ENCODE measurements at places on chromosomes 1 and 21. TPM values are rescaled to one million over a fixed set of nuclear protein-coding genes. Genes with fewer than 3 reads are reported as not detected.

DNA sequence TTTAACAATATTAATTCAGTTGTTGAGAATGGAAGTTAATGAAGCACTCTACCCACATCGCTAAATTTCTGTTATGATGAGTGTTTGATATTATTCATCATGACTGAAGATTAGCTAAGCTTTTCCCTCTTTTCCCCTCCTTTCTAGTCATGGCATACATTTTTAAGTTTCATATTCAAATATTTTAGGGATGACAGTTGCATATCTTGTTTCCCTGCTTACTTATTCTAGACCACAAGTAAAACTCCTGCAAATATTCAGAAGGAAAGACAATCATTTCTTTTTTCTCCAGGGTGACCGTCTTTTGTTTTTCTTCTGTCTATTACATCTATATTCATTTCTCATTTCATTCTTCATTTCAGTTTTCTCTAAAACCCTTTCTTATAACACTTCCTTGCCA, 906.0 kb downstream of the ADGRL2 start:
- DNase-seq: no peak

GRCh38 chr1:34018285-34018684, 146.7 kb downstream of the CSMD2 start:
- DNase-seq: no peak

- DNase-seq: no peak
These were observed 4.7 kb downstream of the TINAGL1 start for GRCh38 chr1:31580891-31581603.

DNA sequence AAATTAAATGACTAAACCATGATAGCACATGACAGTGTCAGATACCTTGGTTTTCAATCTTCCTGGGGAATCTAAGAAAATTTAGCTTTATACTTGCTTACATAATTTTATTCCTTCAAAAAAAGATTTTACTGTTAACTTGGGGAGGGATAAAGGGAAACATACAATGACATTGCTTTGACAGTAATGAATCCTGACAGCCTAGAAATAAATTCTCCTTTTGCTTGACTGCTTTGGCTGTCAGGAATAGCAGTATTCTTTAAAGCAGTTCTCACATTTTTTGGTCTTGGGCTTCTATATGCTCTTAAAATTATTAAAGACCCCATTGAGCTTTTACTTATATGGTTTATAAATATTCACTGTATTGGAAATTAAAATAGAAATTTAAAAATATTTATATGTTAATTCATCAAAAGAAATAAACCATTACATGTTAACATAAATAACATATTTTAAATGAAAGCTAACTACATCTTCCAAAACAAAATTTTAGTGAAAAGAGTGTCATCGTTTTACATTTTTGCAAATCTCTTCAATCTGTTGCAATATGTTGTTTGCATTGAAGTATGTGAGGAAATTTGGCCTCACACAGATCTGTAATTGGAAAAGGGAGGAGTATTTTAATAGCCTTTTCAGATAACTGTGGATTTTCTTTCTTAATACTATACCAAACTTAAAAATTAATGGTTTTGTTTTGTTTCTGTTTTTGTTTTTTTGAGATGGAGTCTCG, 16.1 kb downstream of the EPHX4 start:
- no peak for DNase-seq

DNA sequence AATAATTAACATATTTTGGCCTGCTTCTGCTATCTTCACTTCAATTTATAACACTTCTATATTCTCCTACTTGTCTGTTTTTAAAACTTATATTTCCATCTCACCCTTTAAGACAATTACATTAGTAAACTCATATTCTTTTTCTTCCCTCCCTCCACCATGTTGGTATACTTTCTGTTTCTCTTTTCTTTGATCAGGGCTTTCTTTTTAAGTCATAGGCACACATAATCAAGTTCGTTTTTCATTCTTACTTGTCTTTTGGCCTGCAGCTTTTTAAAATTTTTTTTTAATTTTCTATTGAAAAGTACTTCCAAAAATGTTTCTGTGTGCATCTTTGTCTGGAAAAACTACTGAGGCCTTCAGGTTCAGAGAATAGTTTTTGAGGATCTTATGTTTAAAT, 2.3 kb downstream of the PYHIN1 start:
- DNase-seq: no peak

DNA sequence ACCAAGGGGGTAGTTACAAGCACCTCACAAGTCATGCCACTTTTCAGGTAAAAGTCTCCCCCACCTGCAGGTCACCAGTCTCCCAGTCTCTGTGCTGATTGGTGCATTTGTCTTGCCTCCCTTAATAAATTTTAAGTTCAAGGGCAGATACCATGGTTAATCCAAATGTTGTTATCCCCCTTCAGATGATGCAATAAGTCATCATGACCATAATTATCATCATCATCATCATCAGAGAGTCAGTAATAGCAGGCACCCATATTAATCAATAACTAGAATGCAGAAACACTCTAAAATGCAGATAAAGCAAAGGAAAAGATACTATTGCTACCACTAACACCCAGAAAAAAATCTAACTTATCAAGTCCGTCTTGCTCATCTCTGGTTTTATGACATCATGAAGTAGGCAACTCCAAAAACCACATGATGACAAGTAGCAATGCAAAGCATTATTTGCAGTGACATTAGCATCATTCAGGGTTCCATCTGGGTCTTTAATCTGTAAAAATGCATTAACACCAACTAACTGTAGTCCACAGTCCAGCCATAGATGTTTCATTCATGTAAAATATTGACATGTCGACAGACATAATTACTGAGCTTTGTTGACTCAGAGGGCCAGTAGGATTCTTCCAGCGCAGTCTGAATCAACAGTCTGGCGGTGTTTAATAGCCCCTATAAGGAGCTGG, 492.0 kb upstream of the RUNX1 start:
- DNase-seq: no peak

- DNase-seq: no peak
These were observed 201.8 kb upstream of the TMEM51 start for GRCh38 chr1:14951766-14952165.

DNA sequence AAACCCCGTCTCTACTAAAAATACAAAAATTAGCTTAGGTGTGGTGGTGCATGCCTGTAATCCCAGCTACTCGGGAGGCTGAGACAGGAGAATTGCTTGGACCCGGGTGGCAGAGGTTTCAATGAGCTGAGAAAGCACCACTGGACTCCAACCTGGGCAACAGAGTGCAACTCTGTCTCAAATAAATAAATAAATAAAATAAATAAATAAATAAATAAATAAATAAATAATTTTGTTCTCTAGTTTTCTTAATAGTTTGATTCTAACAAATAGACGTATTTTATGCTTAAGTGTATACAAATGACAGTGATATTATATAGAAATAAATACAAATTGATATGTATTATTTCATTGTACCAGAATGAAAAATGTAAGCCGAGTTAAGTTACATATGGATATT, 339.9 kb upstream of the OLFM3 start:
- no peak for DNase-seq

DNA sequence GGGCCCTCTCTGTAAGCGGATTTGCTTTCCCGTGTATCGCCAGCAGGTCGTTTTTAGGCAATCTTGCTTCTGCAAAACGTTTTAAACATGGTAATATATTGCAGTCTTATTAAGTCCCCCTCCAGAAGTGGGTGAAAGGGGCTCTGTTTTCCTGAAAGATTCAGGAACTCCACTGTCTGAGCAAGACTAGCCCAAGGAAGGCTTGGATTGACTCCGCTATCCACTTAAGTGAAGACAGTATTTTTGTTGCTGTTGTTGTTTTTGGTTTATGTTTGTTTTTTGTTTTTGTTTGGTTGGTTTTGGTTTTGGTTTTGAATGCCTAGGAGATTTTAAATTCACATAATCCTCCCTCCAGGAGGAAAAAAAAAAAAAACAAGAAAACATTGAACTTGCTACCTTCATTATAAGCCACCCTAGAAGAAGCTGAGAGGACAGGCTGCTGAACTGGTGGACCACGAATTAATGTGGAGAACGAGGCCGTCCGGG, 29.1 kb upstream of the NFIA start:
- DNase-seq: peak; percentile 56

DNA sequence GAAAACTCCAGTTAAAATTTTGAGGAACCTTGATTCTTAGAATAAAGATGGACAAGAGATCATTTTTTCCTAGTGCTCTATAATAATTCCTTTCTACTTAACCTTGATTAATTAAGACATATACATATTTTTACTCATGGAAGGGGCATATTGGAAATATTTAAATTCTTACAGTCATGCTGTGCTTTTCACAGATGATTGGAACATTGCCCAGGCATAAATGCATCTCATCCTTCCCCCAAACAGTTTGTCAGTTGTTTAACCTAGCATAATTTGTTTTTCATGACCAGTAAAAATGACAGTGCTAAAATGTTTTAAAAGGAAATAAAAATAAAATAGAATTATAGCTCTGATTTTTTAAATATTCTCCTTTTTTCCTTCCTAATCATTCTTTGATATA, 140.0 kb downstream of the DNM3 start:
- no peak for DNase-seq

DNA sequence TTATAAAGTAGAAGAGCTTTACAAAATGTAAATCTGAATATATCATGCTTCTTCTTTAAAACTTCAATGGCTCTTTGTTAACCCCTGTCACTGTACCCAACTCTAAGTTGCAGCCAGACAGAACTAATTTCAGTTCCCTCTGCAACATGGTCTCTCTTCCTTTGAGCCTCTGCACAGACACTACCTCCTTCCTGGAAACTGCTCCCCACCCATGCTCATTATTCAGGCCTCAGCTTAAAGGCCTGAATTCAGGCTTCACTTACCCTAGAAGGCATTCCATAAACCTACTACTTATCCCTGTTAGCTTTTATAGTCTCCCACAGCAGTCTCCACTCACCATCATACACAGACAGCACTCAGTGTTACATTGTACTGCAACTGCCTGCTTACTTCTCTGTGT, 2.6 kb upstream of the EEIG2 start:
- no peak for DNase-seq

- no peak for DNase-seq
These were observed 6.6 kb downstream of the OSBPL9 start for GRCh38 chr1:51623450-51623849.

- no peak for DNase-seq
These were observed 43.4 kb upstream of the SLC19A2 start for GRCh38 chr1:169529068-169529642.

DNA sequence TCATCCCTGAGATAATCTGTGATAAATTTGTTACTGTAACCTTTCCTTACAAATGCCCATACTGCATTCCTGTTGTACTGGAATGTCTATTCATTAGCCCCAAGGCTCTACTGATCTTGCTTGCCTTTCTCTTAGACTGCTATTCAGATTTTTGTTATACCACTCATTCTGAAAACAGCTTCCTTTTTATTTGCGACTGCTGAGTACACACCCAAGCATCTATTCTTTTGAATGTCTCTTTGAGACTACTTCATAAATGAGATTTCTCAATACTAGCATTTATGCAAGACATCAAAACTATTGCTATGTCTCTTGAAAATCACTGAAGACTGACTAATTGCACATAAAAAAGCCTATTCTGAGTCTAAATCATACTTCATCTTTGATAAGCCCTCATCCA, 38.6 kb downstream of the DENND1B start:
- no peak for DNase-seq

DNA sequence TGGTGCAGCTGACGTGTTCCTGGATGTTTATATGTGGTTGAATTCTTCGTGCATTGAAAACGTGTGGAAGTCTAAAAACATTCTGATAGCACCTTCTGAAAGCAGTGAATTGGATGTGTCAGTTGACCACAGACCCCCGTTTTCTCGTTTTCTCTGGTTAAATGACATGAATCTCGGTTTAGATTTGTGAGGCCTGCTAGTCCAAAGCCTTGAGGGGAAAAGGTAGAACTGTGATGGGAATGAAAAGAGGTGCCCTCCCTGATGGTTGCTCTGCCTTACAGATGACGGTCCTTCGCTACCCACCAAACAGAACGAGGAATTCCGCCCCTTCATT, 8.9 kb downstream of the RER1 start:
- DNase-seq: no peak

GRCh38 chr1:119714583-119714982, 2.8 kb downstream of the PHGDH start:
- no peak for DNase-seq

- no peak for DNase-seq
These were observed 8.6 kb upstream of the EDN2 start for GRCh38 chr1:41493117-41493536.

GRCh38 chr1:169149555-169150286, 43.2 kb downstream of the ATP1B1 start:
- DNase-seq: no peak

DNA sequence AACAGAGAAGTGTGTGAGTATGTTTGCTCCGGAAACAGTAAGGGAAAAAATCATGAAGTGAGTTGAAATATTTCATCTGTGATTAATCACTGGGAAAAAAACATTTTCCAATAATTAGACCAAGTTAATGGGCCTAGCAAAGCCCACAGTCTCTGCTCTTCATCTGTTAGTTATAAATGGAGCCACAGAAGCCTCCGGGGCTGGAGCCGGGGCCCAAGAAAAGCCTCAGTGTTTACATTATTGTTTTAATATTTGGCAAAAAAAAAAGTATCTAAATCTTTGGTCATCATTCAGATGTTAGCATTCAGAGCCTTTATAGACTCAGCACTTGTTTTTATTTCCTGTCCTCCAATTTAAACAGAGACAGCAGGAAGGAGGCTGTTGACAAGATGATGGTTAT, 115.0 kb downstream of the UBE2U start:
- no peak for DNase-seq

DNA sequence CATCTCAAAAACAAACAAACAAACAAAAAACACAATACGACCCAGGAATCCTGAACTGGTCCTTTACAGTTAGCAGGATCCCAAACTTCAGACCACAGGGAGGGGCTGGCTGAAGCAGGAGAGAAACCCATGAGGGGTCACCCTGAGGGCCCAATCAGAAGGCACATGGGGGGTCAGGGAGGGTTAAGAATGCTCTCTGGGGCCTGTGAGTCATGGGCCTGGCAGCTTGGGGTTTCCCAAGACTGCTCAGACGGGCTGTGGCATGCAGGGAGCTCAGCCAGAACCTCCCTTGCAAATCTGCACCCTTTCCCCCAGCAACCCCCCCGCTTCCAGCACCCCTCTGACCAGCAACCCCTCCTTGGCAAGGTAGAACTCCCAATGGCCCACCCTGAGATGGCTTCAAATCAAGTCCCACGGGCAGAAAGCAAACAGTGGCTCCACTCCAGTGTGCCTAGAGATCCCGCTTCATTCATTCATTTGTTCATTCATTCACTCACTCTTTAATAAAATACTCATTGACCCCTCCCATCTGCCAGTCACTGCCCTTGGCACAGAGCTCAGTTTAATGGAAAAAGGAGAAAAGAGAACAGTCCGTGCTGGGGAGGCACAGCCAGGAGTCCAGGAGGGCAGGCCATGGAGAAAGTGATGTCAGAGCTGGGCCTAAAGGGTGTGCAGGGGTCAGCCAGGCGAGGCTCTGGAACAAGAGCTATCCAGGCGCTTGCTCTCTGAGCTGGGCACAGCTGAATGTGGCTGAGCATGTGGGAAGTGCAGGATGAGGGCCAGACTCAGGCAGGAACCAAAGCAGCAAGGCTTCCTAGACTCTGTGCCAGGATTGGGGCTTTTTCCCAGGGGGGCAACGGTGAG, 8.2 kb downstream of the UQCRHL start:
- DNase-seq: no peak

Gene UBXN10
- polyA plus RNA-seq: 0.76 TPM

Gene SLC5A3
- 7.5 TPM for polyA plus RNA-seq

Gene RGS13
- polyA plus RNA-seq: 0.94 TPM

Gene KRTAP13-4
- not detected for polyA plus RNA-seq

Gene ADORA1
- polyA plus RNA-seq: 2.1 TPM

Gene ENTREP3
- polyA plus RNA-seq: 13.0 TPM

Gene LPAR3
- 0.13 TPM for polyA plus RNA-seq

Gene OTUD3
- 12.6 TPM for polyA plus RNA-seq

Gene LCE1E
- not detected for polyA plus RNA-seq

Gene VPS13D
- polyA plus RNA-seq: 32.7 TPM

Gene TGFBR3
- 31.6 TPM for polyA plus RNA-seq

All from muscle of arm (tissue), 14 donors.